ENCODE measurements at places on chromosomes 4 and X.

DNA sequence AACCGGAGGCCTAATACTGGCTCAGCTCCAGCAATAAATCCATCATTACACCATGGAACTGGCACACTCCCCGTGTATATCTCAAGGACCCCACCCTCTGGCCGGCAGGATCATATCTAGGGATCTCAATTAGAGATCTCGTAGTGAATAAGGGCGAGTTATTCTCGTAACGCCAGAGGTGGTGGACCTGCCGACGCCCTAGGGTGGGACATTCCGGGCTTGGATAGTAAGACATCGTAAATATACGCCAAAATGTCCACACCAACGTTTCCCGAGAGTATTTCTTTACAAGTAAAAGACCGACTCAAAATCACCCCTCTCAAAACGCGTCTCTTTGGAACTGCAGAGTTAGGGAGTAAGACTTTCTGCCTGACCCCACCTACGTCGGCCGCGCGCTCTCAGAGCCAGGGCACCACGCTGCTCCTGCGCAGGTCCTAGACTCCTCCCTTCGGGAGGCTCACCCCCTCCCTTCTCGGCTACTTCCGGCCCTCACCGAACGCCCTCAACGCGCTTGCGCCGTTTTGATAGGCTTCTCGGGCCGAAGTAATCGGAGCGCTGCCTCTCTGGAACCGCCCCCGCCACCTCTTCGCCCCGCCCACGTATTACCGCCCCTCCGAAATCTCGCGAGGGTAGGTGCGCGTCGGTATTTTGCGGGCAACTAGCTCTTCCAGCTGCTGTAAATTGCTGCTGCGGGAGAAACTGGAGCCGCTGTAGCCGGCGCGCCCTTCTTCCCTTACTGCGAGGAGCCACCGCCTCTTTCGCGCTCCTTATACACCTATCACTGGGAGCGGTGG is at the start of gene WDR44:
Gene WDR44 (plus strand): TSS at position 643 of the 794 bp plus-strand sequence. CDS start 398 bp downstream, outside the sequence.
- peak; percentile 88 for DNase-seq

GRCh38 chrX:76555816-76556215 is 128.3 kb downstream of the MAGEE1 start:
- no peak for DNase-seq

GRCh38 chrX:47523713-47524166 is 37.3 kb upstream of the ARAF start:
- DNase-seq = no peak

DNA sequence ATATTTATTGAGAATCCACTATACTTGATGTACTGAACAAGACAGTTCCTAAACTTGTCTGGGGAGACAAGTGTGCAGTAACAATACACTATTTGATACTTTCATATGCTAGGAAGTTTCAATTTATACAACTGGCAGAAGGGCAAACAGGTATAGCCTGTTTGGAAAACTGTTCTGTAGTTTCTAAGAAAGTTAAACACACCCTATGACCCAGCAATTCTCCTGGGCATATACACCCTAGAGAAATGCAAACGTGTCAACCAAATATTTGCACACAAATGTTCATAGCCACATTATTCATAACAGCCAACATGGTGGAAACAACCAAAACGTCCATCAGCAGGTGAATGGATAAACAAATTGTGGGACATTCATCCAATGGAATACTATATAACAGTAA is 64.0 kb upstream of the BRS3 start:
- DNase-seq = no peak

GRCh38 chr4:108417923-108418322 is 202.5 kb upstream of the RPL34 start:
- no peak for DNase-seq
